ENCODE measurements at places on chromosomes 2 and 18.
A peak's percentile ranks its signal among the peaks of the same experiment; 100 is the strongest.

GRCh38 chr2:241033994-241034393 lies 35.6 kb downstream of the SNED1 start:
- no peak for DNase-seq

GRCh38 chr2:55883829-55884228 lies 39.8 kb downstream of the EFEMP1 start:
- DNase-seq = no peak

GRCh38 chr2:17059458-17059857 lies 393.8 kb upstream of the CYRIA start:
- DNase-seq = no peak

- peak; percentile 73 for DNase-seq
Measured at GRCh38 chr18:2656237-2656980, 883 bp downstream of the SMCHD1 start.

DNA sequence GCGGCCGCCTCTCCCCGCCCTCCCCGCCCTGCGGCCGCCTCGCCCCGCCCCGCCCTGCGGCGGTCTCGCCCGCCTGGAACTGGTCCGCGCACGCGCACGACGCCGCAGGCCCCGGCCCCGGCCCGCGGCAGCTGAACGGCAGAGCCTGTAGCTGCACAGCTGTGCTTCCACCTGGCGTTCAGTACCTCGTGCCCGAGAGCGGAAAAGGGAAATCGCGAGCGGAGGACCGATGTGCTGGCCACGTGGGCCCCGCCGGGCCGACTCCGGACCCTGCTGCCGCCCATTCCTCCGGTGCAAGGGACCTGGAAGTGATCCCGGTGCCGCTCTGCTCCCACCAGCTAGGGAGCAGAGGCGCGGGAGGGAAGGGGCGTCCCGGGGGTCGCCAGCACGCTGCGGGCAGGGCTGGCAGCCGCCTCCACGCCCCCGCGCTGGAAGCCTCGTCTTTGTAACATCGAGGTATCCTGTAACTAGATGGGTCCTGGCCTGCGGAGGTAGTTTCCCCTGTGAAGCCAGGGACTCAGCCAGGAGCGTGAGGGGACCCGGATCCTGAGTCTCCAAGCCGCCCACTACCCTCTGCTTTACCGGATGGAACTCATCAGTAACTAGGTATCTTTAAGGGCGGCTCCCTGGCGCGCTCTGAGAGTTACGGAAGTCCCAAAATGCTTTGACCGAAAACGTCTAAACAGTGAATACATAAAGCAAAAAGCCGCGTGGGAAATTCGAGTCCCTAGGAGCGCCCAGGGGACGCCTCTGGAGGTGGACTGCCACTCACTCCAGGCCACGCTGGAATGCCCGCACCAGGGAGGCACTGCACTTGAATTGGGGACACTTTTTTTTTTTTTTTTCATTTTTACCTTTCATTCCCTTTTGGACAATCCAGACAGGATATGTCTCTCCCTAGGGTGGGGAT lies 704 bp upstream of the ODC1 start:
- DNase-seq = peak; percentile 99

DNA sequence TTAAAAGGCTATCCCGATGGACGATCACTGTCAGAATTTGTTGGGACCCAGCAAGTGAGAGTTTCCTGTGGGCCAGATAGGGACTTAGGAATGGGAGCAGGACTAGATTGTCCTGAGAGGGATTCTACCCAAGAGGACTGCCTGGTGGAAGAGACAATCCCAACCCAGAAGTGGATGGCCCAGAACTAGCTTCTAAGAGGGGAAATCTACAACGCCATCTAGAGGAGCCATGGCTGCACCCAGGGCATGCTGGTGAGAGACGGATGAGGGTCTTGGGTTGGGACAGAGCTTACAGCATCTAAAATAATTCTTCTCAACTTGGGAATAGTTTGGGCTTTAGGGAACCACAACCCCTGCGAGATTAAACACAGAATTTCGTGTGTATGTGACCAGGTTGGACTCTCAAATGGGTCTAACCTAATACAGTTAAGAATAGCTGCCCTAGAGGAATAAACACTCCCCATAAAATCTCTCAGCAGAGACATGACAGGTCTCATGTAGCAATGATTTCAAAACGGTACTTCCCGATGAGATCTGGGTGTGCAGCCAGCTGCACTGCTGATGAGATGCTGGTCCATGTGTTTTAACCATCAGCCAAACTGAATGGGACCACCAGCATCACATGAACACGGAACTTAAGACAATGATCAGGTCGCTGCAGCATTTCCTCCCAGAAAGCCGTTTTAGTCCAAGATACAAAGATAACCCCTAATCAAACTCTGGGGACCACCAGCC lies 50.8 kb downstream of the CCBE1 start:
- DNase-seq = no peak

DNA sequence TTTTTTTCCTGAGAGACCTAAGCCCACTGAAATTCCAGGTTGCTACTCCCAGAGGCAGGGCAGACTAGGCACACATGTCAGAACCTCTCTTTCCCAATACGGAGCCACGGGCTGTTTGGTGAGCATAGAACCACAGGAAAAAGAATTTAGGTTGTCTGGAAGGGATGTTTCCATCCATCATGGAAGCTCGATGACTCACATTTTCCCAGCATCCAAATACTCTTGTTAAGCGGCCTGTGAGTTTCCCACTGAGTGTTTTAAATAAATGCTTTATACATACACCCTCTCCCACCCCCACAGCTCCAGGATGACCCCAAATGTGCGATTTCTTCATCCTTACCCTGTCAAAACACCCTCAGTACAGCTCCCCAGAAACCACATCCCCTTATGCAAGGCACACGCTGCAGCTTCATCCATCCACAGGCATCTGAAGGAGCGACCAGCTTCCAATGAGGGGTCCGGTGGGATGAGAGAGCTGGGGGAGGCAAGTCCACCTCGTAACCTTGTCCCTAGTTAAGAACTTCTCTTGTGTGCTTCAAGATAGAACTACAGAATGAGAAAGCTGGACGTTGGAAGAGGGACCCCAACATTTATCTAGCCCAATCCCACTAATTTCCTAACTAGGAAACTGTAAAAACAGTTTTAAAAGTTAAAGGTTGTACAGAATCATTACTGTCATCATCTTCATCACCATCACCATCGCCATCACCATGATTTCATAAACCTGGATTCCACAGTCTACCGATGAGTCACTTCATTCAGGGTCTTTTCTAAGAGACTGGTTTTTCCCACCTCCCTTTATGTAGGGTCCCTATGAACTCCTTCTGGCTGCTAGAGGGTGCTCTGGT lies 63.5 kb upstream of the FZD7 start:
- no peak for DNase-seq

DNA sequence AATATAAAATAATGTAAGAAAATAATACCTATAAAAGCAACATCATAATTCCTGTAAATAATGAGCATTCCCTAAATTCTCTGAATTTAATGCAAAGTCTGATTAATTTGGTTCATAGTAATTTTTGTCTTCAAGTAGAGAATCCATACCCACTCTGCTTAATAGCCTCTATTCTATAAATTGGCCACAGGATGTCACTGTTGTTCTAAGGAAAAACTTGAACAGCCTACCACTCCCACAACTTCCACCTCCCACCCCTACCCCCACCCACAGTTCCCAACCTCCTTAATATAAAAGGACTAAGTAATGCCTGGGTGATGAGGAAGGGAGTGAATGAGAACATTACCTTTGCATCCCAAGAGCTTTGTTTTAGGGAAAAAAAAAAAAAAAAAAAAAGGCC lies 27.2 kb upstream of the BBS5 start:
- DNase-seq = peak; percentile 38

DNA sequence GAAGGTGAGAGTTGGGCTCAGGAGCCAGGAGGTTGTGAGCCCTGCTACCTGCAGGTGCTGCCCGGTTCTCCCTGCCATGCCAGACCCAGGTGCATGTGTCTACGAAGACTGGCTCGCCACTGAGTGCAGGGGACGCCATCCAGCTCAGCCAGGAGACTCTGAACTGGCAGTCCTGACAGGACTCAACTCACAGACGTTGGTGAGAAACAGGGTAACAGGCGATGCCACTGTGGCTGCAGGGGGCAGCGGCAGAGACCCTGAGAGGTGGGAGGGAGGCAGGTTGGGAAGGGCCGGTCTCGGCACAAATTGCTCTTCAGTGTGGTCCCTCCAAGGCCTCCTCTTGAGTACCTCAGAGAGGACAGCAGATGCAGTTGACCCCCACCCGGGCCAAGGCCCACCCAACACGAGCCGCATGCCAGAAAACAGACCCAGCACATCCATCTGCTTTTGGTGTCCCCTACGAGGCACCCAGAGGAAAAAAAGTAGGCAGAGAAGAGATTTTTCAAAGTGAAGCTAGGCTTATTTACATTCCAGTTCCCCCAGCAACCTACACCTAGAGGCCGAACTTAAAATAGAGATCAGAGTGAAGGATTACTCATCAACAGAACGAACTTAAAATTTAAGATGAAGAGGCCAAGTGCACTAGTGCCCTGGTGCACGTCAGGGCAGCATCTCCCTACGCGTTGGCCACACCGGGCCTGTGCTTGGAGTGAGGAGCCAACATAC lies 184.8 kb downstream of the SEPTIN10 start:
- no peak for DNase-seq

DNA sequence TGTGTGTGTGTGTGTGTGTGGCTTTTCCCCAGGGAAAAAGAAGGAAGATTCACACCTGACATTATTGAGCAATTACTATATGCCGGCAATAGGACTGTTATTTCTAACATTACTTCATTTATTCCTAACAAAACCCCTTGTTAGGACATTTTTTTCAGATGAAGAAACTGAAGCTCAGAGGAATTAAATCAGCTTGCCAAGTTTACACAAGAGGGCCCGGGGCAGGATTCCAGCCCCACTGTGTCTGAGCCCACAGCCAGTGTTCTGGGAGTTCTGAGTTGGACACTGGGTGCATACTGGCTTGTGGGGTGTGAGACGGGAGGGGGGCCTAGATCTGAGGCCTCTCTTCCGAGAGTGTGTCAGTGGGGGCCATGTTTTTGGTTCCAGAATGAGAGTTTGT lies 9.9 kb downstream of the TOGARAM2 start:
- peak; percentile 71 for DNase-seq

DNA sequence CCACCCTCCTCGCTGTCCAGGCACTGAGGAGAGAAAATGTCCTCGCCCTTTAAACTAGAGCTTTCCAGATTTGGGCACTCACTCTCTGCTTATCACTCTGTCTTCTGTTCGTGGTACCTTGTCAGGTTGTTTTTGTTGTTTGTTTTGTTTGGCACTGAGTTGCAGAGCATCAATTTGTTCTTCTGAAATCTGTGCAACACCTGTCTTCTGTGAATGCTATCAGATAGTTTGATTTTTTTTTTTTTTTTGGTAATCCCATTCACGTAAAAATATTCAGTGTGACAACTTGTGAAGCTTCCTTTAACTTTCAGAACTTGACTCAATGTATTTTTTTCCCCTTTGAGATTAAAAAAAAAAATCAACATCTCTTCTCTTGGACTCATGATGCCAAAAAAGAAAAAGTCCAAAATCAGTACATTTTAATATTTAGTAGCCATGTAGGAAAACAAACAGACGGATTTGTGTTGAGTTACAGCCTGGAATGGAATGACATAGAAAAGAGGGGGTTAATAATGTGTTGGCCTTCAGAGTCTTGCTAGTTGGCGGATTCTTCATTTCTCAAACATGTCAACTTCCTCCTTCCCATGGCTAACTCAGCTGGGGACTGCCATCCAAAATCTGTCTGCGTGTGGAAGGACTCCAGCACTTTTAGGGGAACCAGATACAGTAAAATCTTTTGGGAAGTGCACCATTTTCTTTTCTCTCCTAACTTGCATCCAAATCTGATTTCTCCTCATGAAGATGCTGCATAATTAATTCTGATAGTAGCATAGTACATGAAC lies 1.6 kb downstream of the TMEM178A start:
- DNase-seq = no peak

DNA sequence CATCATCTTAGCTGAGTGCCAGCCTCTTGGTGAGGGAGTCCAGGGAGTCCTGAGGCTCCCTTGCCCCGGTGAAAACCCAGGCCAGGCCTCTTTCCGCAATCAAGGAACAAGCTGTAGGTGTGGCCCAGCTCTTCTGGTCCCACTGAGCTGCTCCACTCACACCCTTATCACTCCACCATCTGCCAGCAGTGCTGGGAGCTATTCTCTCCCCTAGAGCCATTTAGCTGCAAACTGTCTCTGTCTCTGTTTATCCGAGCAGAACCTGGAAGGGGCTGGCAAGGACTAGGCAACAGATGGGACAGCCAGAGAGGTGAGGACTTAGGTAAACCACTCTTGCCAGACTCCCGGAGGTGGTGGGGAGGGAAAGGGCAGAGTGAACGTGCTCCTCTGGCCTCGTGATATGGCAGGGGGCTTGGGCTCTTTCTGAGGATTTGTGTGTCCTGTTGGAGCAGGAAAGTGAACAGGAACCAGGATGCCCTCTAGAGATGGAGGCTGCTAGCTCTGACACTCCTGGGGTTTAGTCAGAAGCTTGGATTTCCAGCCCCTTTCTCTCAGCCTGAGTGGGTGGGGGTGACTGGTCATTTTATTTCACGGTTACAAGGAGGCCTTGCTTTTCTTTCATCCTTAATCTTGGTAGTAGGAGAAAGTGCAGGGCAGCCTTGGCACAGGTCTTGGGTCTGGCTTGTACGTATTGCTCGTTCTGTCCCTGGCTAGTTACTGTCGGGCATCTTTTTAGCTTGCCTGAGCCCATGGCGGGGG lies 19.6 kb downstream of the B3GNT2 start:
- DNase-seq = no peak

DNA sequence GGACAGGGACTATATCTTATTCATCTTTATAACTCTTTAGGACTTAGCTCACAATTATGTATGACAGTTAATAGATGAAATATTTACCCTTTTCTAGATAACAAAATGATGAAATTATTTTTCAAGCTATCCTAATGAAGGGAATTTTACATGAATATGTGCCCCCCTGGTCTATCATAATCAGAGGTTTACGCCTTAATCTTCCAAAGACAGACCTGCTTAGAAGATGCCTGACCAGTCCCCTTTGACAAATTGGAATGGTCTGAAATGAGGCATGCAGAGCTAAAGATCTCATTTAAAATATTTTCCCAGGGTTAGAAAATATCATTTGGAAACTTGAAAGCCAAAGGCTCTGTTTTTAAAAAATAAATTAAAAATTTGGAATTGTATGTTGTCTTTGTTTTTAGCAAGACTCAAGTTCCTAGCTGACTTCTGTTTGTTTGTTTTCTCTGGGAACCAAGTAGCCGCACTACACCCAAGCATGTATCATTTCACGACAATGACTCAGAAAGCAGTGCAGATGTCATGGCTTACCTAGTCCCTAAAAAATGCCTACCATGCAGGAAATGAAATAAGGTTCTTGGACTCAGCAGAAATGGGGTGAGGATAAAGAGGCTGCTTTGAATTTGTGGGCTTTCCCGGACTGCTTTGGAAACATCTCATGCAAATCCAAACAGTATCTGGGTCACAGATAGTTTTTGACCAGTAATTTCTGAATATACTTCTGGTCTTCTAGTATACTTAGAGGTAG lies 162.1 kb downstream of the ZEB2 start:
- DNase-seq = peak; percentile 84

- DNase-seq = no peak
Measured at GRCh38 chr18:43012951-43013350, 102.5 kb downstream of the RIT2 start.

DNA sequence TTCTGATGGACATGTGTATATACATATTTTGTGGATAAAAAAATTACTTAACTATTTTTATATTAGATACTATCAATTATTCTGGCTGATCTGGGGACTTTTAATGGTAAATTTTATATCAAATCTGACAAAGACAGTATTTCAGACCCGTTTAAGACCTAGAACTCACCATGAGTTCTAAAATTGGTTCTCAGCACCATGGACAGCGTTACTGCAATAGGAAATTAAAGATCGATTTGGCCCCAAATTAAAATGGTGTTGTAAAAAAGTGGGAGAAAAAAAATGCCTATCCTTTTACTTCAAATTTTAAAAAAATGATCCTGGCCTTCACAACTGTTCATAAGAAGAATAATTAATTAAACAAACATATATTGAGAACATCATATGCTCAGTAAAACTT lies 919 bp upstream of the SCN2A start:
- peak; percentile 8 for DNase-seq

Measured in AG20443 (cell line).